Endothelial cell (in vitro differentiated cells): ENCODE measurements at places on chromosomes 11 and 22. TPM values are rescaled to one million over a fixed set of nuclear protein-coding genes. Genes with fewer than 3 reads are reported as not detected.

The TRIM48 gene
- not detected for total RNA-seq

The SORL1 gene
- 4.6 TPM for total RNA-seq

DNA sequence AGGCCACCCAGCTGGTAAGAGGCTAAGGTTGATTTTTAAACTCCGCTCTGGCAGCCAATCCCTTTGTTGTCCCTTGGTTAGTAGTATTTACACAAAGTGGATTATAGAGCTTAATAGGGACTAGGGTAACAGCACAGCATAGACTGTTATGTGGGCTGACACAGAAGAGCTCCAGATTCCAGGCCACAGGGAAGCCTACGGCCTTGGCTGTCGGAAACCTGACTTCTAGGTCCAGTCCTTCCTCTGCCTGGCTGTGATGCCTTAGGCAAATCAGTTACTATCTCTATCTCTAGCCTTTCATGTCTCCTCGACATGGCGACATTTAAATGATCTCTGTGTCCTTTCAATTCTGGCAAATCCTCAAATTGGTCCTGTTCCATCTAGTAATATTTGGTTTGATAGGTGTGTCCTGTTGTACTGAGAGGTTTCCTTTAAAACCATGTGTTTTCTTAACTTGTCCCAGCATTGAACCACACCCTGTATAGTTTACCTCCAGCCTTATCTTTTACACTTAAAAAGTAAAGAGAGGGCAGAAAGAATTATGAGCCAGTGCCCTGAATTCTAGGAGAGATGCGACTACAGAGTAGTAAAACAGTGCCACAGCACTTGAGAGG is 4.2 kb downstream of the MMP1 start:
- no peaks in the 10 kb centered on the region for H3K36me3 ChIP-seq
- no peak for DNase-seq
- no peaks in the 10 kb centered on the region for H3K4me1 ChIP-seq
- no peaks in the 10 kb centered on the region for H3K27me3 ChIP-seq

GRCh38 chr22:27205492-27206373 is 548.3 kb downstream of the MIAT start:
- H3K27ac ChIP-seq, result no peak overlapping the region
- no peak for DNase-seq
- no peak overlapping the region for H3K4me3 ChIP-seq
- no peaks in the 10 kb centered on the region for H3K36me3 ChIP-seq
- H3K4me1 ChIP-seq, result peaks cover 5% of the 10 kb centered on the region

GRCh38 chr22:44486538-44486937 is 11.5 kb downstream of the RTL6 start:
- no peak overlapping the region for H3K4me3 ChIP-seq
- peaks cover 8% of the 10 kb centered on the region for H3K36me3 ChIP-seq
- no peaks in the 10 kb centered on the region for H3K27me3 ChIP-seq
- DNase-seq, result no peak
- no peak overlapping the region for H3K27ac ChIP-seq

DNA sequence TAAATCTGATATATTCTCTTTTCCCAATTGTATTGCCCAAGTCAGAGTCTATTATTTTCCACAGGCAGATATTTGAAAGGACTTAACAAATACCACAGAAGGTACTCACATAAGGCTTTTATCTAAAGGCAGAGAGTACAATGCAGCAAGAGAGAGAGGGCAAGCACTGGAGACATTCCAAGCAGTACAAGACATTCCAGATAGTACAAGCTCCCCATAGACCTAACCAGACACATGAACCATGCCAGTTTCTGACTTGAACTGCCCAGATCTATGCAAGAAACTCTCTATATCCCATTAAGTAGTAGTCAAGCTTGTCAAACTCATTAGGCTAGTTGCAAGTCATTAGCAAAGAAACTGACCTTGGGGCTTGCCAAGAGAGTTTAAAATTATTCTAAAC is 11.2 kb upstream of the MS4A6E start:
- no peak overlapping the region for H3K27ac ChIP-seq
- H3K4me3 ChIP-seq, result no peak overlapping the region
- no peaks in the 10 kb centered on the region for H3K27me3 ChIP-seq
- no peaks in the 10 kb centered on the region for H3K36me3 ChIP-seq
- DNase-seq, result no peak

- peaks cover 15% of the 10 kb centered on the region for H3K27me3 ChIP-seq
- DNase-seq, result peak; percentile 13
- peak within 1 kb of the TSS; percentile 99 for H3K27ac ChIP-seq
- H3K4me1 ChIP-seq, result peaks cover 23% of the 10 kb centered on the region
- peak within 1 kb of the TSS; percentile 99 for H3K4me3 ChIP-seq
These were observed at the start of gene TEX54 for GRCh38 chr11:62832336-62833234. Gene TEX54, minus strand, starts transcription at chr11:62832841.

DNA sequence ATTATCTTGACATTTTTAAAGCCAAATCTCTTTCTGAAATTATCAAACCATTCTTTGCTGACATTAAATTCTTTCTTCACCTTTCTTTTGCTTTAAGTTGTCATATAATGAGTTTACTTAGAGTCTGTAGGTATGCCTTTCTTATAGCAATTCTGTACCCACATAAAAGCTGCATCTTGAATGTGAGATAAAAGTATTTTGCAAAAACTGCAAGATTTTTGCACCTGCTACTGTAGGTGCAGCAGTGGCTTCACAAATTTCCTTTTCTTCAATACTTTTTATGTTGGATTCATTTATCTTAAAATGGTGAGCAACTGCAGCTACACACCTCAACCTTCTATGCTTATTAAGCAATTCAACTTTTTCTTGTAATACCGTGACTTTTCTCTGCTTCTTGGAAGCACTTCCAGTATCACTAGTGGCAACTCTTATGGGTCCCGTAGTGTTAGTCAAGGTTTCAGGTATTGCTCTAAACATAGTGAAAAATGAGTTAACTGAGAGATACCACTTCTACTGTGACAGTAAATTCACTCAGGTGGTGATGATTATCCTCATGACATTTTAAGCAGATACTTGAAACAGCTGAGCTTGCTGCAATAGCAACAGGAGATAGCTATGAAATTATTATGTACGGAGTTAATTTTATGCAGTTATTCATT is 18.8 kb downstream of the ZFP91 start:
- no peak overlapping the region for H3K27ac ChIP-seq
- H3K4me3 ChIP-seq, result no peak overlapping the region
- no peaks in the 10 kb centered on the region for H3K27me3 ChIP-seq
- DNase-seq, result no peak
- H3K36me3 ChIP-seq, result no peaks in the 10 kb centered on the region
